GM23338 (cell line): ENCODE measurements at places on chromosomes 5 and 9.

DNA sequence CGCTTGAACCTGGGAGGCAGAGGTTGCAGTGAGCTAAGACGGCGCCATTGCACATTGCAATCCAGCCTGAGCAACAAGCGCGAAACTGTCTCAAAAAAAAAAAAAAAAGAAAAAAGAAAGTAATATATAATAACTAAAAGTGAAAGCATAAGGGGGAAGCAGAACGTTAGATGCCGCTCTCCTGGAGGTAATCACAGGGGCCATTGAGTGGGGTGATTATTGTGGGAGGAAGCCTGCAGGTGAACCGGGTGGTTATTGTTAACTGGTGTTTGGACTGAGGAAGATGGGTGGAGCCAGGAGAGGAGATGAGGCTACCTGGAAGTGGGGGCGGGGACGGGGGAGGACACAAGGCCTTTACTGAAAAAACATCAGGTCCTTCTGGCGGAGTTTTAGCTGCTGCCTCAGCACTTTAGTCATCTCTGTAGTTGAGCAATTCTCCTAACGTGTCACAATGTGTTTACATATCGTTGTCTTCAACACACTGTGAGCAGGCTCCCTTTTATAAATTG, 5.3 kb upstream of the TJP2 start:
- DNase-seq: peak; percentile 81

GRCh38 chr9:40914772-40915659, 213.5 kb downstream of the FOXD4L6 start:
- DNase-seq: no peak

DNA sequence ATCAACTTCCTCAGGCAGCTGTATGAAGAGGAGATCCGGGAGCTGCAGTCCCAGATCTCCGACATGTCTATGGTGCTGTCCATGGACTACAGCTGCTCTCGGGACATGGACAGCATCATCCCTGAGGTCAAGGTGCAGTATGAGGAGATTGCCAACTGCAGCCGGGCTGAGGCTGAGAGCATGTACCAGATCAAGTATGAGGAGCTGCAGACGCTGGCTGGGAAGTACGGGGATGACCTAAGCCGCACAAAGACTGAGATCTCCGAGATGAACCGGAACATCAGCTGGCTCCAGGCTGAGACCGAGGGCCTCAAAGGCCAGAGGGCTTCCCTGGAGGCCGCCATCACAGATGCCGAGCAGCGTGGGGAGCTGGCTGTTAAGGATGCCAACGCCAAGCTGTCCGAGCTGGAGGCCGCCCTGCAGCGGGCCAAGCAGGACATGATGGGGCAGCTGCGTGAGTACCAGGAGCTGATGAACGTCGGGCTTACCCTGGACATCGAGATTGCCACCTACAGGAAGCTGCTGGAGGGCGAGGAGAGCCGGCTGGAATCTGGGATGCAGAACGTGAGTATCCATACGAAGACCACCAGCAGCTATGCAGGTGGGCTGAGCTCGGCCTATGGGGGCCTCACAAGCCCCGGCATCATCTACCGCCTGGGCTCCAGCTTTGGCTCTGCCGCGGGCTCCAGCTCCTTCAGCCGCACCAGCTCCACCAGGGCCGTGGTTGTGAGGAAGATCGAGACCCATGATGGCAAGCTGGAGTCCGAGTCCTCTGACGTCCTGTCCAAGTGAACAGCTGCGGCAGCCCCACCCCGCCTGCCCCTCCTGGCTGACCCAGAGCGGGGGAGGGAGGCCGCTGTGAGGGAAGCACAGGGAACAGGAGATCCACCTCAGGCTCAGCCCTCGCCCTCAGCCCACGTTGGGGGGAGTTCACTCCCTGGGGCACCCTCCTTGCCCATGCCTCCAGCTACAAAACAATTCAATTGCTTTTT, 84.0 kb downstream of the SEC61B start:
- no peak for DNase-seq

DNA sequence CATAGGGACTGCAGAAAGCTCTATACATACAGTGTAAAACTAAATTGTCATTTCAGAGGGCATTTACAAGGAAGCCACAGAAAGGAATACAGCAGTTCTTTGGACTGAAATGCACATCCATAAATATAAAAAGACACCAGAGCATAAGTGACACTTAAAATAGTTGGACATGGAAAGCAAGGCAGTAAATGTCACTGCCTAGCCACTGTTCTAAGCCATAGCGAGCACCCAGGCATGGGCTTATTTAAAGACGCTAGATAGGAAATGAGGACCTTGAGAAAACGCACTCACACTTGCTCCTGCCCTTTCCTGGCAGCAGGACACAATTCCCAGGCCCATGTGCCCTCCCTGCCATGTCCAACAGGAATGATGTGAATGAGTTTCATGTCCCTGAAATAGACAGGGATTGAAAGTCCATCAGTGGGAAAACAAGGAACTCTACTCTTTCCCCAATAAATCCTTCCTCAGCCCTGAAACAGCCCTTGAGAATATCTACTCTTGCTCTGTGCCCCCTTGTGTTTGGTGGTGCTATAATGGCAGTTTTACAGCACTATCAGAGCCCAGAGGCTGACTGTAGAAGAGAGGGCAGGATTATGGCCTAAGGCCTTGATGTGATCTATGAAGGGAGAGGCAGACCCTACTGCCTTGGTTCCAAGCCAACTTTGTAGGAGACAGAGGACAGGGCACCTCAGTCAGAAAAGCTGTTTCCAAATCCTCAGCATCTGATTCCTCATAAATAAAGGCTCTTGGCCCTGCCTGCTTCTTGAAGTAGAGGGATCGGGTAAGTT, 182.9 kb downstream of the SAXO1 start:
- DNase-seq: no peak

DNA sequence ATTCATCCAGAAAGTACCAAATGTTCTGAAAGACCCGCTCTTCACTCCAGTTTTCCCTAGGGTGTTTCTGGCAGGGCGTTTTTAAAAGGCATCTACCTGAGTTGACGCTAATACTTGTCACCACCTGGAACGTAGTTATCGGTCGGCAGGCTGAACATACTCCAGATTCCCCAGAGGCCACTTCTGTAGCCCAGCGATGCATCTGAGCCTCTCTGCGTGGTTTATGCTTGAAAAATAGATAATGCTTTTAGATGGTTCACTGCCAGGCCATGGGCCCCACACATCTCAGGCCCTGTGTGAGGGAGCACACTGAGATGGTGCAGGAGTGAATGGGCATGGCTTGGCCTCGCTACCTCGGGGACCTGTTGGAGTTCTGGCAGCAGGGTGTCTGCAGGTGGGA, 33.0 kb upstream of the NCS1 start:
- no peak for DNase-seq

GRCh38 chr5:171681677-171682076, 103.9 kb upstream of the SMIM23 start:
- DNase-seq: no peak

DNA sequence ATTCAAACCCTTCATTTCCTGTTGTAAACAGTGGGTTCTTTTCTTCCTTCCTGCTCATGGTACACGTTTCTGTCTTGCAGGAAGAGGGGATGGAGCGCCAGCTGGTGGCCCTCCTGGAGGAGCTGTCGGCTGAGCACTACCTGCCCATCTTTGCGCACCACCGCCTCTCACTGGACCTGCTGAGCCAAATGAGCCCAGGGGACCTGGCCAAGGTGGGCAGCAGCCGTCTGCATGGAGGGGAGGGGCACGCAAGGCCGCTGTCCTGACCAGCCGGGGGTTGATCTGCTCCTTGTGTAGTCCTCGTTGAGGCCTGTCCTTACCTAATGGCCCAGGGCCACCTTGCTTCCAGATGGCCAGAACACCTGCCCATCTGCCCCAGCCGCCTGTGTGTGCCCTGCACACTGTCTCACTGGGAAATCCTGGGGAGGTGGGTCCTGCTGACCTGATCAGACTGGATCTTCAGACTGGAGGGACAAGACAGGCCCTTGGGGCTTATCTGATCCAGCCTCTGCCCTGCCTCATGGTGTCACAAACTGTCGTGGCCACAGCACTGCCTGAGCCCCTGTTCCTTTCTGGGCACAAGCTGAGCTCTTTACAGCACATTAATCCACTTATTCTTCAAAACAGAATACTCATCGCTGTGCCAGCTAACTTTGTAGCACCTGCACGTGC, 44.7 kb downstream of the LRSAM1 start:
- DNase-seq: no peak

GRCh38 chr9:125638239-125639045, 68.6 kb downstream of the MAPKAP1 start:
- no peak for DNase-seq

DNA sequence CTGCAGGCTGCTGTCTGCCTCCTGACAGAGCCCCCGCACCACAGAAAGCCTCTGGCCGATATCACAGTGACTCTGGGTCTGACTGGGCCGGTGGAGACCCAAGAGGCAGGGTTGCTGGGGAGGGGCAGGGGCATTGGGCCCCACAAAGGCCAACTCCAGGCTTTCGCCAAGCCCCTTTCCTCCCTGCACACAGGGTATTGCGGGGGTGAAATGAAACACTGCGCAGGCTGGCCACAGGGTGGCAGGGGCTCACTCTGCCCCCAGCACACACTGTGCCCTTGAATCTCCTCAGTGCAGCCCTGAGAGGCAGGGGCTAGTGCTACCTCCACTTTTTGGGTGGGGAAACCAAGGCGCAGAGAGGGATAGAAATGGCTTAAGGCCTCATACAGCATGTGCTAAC, 44.6 kb downstream of the BARX1 start:
- peak; percentile 24 for DNase-seq

DNA sequence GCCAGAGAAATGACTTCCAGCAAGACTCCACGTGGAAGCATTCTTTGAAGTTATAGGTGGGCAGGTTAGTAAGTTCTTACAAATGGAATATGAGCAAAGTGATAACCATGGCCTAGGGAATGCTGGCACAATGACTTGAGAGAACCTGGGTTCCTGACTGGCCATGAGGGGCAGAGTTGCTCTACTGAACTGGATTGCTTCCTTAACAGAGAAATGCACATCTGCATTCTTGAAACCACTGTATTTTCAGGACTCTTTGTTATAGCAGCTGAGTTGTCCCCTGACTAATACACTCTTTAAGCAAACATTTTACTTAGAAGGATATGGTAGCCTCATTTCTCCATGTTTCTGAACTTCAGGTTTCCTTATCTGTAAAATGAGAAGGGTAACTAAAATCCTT, 108.3 kb upstream of the GNA14 start:
- no peak for DNase-seq

DNA sequence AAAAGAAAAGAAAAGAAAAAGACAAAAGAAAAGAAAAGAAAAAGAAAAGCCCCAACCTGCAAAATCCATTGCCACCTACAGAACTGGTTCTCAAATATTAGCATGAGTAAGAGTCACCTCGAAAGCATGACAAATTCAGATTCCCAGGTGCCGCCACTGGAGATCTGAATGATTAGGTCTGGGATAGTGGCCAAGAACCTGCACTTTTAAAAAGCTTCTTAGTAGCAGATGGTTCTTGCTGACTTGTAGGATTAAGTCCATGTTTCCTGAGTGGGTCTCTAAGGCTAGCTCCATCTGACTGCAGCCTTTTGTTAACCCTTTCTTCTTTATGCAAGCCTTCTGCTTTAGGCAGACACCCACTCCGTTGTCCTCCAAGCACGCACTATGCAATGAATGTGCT, 178.5 kb upstream of the CDH18 start:
- no peak for DNase-seq

DNA sequence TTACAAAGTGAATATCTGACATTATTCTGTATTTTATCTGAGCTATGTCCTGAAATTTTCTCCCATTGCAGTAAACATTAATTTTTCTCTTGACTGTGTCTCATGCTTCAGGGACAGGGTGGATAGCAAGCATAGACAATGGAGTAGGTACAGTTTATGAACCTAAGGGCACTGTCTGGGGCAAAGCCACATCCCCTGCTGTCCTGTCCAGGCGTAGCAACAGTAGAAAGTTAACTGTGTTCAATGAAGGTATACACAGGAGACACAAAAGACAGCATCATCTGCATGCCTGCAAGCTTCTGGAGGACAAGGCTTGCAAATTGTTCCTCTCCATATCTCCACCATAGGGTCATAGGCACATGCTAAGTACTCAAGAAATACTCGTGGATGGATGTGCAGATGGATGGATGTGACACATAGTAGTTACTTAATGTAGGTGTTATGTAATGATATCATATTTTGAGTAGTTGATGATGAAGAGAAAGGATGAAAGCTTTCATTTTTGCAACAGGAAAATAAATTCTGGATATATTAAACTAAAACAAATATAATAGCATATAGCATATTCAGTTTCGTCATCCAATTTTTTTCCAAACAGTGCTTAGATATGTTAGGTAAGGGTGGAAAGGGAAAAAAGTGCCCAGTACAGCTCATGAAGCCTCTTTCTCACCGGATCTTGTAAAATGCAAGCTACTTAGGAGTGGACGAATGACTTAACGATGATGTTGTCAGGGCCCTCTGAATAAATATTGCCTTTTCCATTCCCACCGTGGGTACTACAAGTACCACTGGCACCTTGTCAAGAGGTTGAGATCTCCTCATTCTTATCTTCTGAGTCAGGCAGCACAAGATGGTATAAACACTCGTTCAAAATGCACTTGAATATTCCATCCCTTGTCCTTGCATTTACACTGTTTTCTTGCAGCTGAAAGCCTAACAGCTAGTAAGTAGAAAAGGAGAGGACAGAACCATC, 19.9 kb upstream of the ZSWIM6 start:
- DNase-seq: no peak

GRCh38 chr5:180156141-180156540, 52.9 kb downstream of the RASGEF1C start:
- peak; percentile 50 for DNase-seq

DNA sequence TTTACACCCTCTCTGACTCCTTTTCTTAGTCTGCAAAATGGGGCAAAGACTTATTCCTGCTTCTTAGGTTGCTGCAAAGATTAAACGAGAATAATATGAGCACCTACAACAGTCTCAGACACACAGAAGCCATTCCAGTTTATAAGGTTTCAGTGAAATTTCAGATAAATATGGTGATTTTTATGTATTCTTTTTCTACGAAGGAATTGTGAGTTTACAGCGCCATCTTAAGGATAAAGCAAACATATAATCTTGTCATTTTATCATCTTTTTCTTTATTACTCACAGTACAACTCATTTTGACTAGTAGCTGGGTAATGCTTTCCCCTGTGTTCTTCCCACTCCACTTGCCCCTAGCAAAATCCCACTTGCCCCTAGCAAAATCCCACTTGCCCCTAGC, 29.2 kb upstream of the SMC5 start:
- DNase-seq: peak; percentile 57

DNA sequence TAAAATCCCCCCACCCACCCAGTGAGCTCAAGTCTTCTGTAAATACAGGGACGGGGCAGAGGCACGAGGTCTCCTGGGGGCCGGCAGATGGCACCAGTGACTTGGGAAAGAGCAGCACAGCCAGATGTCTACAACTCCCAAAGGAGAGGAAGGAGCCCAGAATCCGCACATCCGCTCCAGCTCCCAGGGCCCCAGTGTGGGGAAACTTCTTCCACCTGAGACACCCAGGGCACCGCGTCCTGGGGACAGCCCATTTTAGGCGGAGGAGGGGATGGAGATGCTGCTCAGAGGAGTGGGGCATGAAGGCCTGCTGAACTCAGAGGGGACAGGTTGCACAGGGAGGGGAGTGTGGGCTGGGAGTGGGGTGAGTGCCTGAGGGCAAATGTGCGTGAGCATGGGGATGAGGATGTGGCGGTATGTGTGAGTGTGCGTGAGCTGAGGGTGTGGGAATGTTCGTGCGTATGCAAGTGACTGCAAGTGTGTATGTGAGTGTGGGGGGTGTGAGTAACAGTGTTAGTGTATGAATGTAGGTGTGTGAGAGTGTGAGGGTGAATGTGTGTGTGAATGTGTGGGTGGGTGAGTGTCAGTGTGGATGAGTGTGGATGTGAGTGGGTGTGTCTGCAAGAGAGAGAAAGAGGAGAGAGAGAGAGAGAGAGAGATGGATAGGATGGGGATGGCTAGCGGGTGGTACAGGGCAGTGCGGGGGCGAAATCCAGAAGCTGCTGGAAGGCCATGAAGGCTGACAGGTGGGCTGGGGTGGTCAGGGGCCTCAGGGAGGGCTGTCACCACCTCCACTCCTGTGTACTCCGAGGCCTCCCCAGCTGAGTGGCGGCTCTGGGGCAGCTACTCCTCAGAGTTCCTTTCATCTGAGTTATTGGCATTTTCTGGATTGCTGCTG, 63.5 kb downstream of the DUSP1 start:
- peak; percentile 81 for DNase-seq
